Colonic mucosa (tissue), 4 donors: ENCODE measurements at places on chromosomes 13 and 19. TPM values are rescaled to one million over a fixed set of nuclear protein-coding genes. Genes with fewer than 3 reads are reported as not detected.

Gene MTUS2
- total RNA-seq = 0.11 TPM

Gene CRX
- total RNA-seq = not detected

Gene PCDH17
- total RNA-seq = 2.4 TPM

Gene SHISA2
- 0.20 TPM for total RNA-seq

Gene OR7C1
- total RNA-seq = not detected

Gene PRODH2
- not detected for total RNA-seq

Gene DZIP1
- total RNA-seq = 3.6 TPM

Gene ZNF653
- 10.6 TPM for total RNA-seq

Gene ATP8A2
- total RNA-seq = 0.10 TPM

Gene MYO1F
- total RNA-seq = 4.7 TPM

Gene TRMT1
- 17.5 TPM for total RNA-seq

Gene NKPD1
- total RNA-seq = not detected

Gene GZMM
- 0.61 TPM for total RNA-seq

Gene GGACT
- total RNA-seq = 10.0 TPM

Gene SELENOV
- not detected for total RNA-seq

Gene ZNF552
- total RNA-seq = 21.7 TPM

Gene CEACAM16
- 0.52 TPM for total RNA-seq

Gene TMPRSS9
- total RNA-seq = 0.25 TPM

Gene FGF21
- not detected for total RNA-seq

Gene RAB4B
- total RNA-seq = 42.3 TPM

Gene TNFSF9
- 4.0 TPM for total RNA-seq

Gene HRC
- total RNA-seq = 1.8 TPM

Gene FTL
- 1,600 TPM for total RNA-seq

Gene TINCR
- total RNA-seq = 4.4 TPM
